ENCODE measurements at places on chromosomes 11 and 22.

DNA sequence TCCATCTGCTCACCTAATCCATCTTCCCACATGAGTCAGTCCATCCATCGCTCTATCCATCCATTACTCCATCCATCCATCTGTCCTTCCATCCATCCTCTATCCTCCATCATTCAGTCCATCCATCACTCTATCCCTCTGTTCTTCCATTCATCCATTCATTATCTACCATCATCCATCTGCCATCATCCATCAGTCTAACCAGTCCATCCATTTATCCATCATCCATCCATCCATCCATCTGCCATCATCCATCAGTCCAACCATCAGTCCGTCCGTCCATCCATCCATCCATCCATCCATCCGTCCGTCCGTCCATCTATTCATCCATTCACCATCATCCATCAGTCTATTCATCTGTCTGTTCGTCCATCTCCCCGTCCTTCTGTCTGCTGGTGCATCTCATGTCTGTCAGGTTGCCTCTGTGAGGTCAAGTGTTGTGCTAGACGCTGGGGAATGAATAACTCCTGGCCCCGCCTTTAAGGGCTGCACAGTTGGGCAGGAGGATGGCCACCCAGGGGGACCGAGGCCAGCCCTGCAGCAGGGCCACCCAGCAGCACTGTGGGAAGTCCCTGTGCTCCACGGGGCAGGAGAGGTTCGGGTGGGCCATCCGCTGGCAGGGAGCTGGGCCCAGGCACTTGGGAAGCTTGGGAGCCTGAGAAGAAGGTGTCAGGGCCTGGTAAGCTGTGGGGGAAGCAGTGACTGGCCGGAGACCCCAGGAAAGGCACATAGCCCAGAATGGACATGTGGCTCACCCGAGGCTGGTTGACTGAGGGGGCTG, 137.1 kb downstream of the CTTN start:
- DNase-seq, result no peak

DNA sequence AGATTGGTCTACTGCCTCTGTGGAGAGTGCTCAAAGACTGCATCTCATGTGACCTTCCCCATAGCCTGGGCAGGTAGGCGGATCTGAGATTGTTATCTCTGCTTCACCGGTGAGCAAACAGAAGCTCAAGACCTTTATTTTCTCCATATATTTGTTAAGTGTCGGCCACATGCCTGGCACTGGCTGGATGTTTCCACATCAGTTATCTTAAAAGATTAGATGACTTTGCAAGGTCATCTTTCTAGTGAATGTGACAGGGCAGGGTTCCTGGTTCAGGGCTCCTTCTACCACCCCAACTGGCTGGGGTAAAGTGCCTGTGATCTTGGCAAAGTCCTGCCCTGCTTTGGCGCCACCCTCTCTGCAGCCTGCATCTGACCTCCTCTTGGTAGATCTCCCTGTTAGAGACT, 125.0 kb downstream of the CCDC81 start:
- DNase-seq, result peak; percentile 42

DNA sequence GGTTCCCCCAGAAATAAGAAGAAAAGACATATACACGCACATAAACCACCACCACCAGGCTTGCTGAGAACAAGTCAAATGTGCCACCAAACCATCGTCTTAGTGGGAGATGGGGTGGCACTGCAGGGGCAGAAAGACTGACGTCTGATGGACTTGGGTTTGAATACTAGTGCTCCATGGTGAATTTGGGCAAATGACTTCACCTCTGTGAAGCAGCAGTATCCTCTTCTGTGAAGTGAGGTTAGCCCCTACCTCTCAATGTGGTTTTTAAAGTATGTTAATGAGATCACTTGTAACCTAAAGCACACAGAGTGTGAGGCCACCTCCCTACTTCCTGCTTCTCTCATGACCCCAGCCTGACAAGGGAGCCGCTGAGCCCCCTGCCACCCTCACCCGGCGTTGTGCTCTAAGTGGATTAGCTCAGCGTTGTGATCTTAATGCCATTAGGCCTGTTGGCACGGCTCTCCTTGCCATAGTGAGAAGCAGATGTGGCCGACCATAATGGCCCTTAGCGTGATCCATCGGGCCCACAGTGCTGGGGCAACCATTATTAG, 14.4 kb downstream of the ZBTB16 start:
- no peak for DNase-seq

DNA sequence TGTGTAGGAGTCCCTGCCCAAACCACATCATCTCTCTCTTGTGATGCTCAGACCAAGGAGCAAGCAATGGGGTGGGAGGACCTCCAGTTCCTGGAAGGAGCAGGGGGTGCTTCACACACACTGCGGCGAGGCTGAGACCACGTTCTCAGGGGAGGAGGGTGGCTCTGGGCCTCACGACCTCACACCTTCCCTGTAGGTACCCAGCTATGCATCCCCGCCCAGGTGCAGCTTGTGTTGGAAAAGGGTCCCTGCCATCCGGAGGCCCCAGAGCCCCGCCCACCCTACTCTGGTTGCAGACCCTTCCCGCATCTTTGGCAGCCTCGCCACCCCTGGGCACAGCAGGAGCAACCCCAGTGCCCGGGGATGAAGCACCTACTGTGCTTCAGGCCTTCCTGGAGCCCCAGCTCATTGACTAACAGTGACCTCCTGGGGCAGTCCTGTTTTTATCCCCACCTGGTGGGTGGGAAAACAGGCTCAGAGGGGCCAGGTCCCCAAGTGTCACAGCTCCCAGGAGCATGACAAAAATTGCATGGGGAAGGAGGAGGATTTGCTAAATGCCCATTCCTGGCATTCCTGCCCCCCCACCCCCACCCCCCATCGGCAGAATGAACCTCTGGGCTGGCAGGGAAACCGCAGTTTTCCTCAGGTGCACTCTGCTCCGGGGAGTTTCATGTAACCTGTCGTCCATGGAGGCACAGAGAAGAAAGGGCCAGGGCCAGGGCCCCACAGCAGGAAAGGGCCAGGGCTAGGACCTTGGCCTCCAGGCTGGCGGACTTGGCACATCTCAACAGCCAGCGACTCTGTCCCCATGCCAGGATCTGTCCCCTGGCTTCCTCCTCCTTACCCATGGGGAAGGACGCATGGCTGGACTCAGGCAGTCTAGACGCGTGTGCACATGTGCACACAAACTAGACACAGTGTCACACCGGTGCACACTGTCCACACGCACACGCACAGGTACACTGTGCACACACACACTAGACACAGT, 81.0 kb downstream of the IGLL1 start:
- no peak for DNase-seq

DNA sequence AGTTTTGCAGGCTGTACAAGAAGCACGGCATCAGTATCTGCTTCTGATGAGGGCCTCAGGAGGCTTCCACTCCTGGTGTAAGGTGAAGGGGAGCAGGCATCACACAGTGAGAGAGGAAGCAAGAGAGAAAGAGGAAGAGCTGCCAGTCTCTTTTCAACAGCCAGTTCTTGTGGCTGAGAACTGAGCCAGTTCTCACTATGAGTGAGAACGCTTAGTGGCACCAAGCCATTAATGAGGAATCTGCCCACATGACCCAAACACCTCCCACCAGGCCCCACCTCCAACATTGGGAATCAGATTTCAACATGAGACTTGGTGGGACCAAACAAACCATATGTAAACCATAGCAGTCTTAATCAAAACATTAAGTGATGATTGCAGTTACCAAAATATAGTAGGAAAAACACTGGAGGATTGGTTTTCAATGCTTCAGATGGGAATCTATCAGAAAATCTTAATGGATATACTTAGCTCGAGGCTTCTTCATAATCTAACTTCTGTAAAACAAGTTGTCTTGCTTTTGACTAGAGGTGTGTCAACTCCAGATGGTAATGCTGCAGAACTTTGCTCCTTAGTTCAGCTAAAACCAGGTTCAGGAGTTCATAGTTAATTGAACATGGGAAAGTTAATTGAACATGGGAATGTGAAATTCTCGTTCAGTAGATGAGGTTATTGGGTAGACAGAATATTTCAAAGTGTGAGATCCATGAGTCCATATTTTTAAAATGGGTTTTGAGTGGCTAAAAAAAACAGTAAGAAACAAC, 12.2 kb downstream of the FAR1 start:
- no peak for DNase-seq

DNA sequence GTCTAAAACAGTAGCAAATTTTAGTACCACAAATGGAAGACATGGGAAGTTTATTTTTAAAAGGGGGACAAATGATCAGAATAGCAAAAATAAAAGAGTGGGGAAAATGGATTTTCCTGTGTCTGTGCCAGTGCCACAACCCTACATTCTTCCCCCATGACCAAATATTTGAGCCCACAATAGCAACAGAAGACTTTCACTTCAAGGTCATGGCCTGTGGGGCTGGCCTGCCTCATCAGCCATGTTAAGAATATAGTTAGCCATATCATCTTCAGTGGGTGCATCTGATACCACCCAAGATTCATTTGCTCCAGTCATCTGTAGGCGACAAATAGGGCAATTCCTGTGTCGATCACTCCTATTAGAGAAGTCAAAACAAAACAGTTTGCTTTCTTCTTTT, 26.3 kb downstream of the RNF141 start:
- no peak for DNase-seq

DNA sequence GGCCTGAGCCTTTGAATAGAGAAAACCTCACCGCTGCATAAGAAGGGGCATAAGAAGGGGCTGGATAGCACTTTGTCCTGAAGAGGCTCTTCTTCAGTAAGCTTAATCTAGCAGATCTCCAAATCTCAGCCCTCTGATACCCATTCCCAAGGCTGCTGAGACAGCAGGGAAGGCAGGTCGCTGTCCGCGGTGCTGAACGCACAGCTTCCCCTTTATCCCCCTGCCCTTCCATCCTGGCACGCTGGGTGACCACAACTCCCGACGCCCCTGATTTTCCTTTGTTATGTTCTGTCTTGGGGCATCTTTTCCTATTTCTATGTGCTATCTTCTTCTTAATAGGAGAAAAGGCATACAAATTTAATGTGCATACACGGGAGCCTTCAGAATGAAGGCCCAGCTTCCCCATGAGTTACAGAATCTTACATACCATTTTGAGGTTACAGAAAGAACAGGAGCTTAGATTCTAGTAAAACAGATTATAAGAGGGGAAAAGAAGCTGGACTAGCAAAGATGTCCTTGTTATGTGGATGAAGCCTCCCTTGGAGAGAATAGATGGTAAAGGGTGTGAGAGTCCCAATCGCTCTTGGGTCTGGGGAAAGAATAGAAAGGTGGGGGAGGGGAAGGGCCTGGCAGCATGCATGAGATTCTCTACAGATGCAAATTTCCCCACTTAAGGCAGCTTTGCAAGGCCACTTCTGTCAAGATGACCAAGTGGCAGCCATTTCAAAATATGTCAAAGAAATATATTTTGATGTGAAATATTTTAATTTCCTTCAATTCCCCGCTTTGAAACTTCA, 5.7 kb upstream of the SULT4A1 start:
- peak; percentile 35 for DNase-seq

DNA sequence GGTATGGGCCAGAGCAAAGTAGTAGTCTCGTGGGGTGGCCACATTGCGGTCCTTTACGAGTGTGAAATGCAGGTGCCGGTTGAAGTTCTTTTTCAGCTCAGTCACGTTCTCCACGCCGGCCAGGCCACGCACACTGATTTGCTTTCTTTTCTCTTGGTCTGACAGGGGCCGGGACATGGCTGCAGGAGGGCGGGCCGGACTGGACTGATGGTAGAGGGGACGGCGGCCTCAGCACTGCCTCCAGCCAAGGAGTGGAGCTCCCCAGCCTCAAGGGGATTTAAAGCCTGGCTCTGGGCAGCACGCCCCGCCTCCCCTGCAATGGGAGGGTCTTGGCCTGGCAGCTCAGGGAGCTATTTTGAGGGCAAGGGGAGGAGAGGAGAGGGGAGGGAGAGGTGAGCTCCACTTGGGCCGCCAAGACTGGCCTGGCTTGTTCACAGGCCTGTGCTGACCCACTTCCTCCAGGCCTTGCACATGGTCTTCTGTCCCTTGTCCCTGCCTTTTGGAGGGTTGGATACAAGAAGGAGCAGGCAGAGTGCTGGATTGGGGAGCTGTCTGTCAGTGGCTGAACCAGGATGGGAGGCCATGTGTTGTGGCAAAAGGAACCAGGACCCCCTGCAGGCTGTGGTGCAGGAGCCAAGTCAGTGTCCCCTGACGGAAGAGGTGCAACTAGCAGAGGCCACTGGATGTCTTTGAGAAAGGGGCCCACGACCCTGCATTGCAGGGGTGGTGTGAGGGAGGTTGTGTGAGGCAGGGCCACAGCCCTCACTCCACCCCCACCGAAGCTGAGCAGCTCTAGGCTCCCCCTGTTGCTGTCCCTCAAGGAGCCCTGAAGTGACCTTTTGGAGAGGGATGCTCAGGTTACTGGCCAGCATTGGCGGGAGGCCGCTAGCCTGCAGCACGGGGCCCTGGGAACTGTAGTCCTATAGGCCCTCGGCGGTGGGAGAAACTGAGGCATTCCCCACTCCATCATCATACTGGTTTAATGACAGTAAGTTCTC, at the start of gene PYGM:
PYGM (minus strand) TSS at position 253 of the 998 bp plus-strand sequence; CDS start at position 177, 76 bp downstream.
- peak; percentile 51 for DNase-seq

DNA sequence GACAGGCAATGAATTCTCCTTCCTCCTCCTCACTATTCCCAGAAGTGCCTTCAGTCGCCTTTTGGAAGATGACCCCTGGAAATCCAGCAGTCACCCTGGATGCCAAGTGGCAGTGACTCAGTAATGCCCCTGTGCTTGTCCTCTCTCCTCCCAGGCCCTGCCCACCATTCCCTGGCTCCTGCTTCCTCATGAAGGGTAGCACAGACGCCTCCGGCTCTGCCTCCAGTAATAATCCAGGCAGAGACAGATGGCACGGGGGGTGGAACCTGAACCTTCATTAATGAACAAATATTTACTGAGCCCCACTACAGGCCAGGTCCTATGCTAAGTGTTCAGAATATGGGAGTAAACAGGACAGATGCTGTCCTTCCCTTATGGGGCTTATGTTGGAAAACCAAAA, 23.2 kb downstream of the SYT13 start:
- DNase-seq, result peak; percentile 46
